ENCODE measurements at places on chromosomes 6 and 20.

DNA sequence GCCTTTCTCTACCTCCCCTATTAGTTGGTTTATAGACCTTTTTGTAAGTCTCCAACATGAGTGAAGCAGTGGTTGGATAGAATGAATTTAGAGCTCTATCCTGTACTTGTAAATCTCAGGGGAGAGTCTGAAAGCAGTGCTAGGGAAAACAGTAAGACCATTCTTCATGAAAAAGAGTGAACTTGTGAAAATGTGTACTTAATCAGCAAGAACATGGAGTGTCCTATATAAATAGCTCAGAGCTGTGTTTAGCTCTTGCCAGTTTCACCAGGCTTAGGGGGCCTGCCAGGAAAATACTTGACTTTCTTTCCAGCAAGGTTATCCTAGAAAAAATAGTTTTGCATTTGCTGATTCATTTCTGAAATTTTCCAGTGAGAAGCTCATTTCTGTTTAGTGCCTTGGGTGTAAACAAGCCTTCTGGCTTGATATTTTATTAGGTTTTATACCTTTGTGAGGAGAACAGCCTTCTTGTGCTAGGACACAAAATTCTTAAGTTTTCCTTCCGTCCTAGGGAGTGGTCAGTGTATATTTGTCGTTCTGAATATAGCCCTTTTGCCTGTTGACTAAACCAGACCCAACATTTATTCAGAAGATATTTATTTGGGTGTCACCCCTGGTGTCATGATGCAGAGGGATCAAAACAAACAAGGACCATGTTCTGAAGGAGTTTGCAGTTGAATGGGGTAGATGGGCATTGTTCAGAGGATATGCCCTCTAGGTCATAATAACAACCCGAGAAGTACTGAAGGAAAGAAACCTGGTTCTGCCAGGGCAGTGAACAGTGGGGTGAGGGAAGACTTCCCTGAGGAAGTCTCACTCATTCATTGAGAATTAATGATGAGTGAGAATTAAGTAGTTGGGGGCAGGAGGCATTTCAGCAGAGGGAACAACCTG is 7.6 kb downstream of the ARFGEF2 start:
- no peak for DNase-seq

DNA sequence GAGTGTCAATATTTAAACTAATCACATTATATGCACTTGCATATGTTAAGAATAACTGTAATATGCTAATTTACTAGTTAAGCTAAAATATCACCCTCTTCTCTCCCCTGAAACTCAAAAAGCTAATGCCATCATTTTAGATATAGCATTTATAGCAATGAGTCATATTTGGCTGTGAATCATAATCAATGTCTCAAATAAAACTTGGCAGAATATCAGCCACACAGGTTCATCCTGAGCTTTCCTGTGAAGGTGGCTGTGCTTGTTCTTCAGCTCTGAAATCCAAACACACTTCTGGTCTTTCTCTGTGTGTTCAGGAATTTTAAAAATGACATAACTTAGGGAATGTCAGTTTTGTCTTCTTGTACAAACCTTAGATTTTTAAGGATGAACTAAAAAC is 12.8 kb upstream of the PNRC1 start:
- DNase-seq = no peak

- no peak for DNase-seq
These were observed 1090.3 kb downstream of the HACE1 start for GRCh38 chr6:103769431-103769830.

DNA sequence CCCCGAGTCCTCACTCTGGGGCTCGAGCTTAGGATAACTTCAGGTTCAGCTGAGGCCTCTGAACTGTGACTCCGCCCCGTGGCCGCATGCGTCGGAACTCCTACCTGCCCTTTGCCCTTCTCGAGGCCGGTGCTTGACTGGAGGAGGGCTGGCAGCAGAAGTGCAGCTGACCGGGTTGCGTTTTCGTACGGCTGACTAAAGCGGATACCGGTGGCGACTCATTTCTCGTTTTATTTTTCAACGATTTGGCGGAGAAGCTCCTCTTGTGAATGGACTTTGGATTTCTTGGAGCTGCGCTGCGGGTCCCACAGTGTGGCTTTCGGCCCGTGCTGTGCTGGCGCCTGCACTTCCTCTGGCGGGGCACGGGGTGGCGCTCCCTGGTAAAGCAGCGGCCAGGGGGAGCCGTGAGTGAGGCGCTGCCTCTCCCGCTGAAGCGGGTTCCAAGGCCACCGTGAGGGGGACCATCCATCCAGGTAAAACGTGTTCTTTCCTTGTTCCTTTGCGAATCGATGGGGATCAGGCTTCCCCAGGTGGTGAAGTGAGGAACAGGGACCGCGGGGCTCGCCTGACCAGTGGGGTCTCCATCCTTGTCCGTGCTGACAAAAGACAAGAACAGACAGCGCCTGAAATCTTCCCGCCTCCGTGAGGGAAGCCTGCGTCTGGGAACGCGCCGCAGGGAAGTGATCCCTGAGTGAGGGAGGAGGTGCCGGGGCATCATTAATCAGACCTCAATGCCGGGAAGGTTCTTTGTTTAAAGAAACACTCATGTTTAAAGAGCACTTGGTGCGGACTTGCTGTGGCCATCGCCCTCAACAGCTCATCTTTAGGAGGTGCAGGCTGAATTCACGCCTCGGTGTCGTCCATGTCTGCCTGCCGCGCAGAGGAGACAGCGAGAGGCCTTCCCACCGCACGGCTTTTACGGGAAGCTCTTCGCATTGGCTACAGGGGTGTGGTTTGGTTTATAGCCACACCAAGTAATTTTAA is 38.8 kb downstream of the ERMARD start:
- peak; percentile 72 for DNase-seq

DNA sequence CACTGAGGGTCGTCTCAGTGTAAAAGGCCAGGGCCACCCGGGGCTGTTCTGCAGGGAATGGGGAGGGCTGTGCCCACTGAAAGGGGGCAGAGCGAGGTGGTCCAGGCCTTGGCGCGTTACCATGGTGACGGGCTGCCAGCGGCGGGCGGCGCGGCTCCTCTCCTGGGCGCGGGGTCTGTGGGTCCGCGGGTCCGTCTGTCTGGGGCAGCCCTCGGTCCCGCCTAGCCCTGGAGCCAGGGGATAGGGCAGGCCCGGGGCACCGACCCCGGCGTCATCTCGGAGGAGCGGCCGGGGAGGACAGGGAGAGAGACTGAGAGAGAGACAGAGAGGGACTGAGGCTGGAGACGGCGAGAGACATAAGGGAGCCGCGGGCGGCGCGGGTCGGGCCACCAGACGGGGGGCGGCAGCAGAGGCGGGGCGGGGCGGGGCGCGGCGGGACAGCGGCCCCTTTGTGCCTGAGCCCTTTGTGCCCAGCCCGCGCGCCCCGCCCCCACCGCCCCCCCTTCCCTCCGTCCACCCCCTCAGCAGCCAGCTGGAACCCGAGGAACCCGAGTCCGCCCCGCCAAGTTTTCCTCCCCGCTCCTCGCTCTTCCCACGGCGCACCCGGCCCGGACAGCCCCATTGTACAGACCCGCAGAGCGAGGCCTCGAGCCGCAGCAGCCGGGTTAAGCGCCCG is at the start of gene KIAA1755:
KIAA1755 (minus strand) TSS at position 358 of the 676 bp plus-strand sequence; CDS start at position 123, 235 bp downstream.
- no peak for DNase-seq

GRCh38 chr6:26022737-26023136 is 60.1 kb downstream of the TRIM38 start:
- no peak for DNase-seq

DNA sequence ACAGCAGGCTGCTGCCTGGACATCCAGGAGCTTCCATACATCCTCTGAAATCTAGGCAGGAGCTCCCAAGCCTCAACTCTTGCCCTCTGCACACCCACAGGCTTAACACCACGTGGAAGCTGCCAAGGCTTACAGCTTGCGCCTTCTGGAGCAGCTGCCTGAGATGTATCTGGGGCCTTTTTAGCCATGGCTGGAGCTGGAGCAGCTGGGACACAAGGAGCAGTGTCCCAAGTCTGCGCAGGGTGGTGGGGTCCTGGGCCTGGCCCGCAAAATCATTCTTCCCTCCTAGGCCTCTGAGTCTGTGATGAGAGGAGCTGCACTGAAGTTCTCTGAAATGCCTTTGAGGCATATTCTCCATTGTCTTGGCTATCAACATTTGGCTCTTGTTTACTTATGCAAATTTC is 255.0 kb downstream of the DLL1 start:
- no peak for DNase-seq

DNA sequence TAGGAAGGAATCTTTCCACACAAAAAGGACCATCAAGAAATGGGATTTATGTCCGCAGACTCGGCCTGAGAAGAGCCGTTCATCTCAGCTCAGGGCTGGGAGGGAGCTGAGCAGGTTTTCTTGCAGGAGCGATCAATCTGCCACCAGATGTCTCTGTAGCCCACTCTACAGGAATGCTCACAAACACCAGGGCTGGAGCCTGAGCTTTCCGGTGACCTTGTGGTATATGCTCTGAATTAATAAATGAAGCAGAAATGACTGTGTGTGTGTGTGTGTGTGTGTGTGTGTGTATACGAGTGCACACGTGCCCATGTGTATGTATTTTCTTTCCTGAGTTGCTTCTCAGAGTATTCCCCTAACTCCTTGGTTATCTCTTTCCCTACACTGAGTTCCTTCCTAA is 12.0 kb downstream of the CD83 start:
- DNase-seq = peak; percentile 18

DNA sequence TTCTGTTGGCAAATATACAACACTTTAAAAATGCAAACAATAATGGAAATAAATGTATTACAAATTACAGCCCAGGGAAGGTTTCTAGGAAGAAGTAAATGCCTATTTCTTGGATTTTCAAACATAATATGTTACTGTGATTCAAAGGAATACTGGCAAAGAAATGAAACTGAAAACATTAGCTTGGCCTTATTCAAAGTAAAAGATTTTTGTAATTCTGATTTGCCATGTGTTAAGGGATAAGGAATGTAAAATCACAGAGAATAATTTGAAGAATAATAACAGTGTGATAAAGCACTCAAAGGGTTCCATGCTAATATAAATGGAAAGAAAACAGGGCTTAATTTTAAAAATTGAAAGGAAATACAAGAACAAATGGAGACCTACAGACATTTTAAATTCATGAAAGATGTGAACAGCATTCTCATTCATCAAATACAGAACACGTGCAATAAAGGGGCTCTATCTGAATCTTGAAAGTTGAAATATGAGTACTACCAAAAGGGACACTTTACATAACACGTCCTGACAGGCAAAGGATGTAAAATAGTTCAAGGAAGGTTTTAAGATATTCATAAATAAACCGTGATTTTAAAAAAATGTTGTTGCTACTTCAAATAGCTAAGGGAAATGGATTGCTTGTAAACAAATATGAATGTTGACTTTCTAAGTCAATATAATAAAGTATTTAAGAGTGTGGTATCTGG is 138.1 kb downstream of the RFPL4B start:
- no peak for DNase-seq

- DNase-seq = no peak
These were observed 215.0 kb upstream of the SHLD1 start for GRCh38 chr20:5535125-5535756.

- DNase-seq = no peak
These were observed 2.3 kb upstream of the HLA-DMA start for GRCh38 chr6:32954986-32955802.

DNA sequence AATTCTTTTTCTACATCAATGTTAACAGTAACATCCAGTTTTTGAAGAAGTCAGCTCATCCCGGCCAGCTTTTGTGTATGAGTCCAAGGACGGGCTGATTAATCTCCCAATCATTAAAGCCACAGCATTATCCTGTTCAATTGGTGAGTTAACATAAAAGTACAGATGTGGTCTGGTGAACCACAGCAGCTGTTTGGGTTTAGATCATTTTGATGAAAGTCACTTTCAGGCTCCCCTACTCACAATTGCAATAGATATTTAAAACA is 69.0 kb upstream of the NFATC2 start:
- no peak for DNase-seq
